Posterior cingulate gyrus (tissue), 11 donors: ENCODE measurements at places on chromosomes 6 and 20.

DNA sequence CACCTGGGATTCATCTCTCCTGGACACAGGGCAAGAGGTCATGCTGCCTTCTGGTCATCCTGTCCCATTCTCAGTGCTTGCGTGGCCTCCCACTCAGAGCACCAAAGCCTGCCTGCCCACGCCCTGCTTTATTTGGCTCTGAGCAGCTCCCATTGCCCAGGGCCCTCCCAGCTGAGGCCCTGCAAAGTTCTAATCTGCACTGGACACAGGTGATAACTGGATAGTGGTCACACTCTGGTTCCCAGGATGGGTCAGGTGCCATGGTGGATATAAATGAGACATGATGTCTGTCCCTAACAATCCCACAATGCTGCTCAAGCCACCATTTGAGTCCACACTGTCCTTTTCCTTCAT, 39.5 kb downstream of the CPXM1 start:
- DNase-seq: no peak

- DNase-seq: no peak
Observed at GRCh38 chr6:13098006-13098405, 230.3 kb downstream of the TBC1D7 start.

- peak; percentile 32 for DNase-seq
Observed at GRCh38 chr20:50724851-50725723, 6.3 kb upstream of the PARD6B start.

DNA sequence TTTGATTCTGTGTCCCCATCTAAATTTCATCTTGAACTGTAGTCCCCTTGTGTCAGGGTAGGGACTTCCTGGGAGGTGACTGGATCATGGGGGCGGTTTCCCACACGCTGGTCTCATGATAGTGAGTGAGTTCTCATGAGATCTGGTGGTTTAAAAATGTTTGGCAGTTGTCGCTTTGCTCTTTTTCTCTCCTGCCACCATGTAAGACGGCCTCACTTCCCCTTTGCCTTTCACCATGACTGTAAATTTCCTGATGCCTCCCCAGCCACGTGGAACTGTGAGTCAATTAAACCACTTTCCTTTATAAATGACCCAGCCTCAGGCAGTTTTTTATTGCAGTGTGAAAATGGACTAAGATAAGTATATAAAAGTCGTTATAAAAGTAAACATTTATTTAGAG, 80.5 kb upstream of the SGK1 start:
- no peak for DNase-seq

GRCh38 chr6:139108378-139108777, 26.5 kb upstream of the HECA start:
- DNase-seq: peak; percentile 88

DNA sequence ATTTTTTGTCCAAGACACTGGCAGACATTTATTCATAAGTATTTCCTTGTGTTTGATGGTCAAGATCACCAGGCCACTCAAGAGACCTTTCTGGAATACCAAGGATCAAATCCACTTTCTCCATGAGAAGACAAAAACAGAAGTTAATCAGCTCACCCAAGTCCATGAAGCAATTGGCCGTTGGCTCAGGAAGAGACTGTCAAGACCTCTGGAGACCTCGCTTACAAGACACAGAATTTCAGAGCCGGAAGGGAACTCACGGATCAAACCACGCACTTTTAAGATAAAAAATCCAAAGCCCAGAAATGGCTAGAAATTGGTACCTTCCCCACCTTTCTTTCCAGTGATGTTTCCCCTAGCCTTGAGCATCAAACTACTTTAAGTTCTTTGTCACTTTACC, 3.3 kb downstream of the TRERF1 start:
- no peak for DNase-seq

- peak; percentile 38 for DNase-seq
Observed at GRCh38 chr6:37050045-37050853, 44.8 kb downstream of the FGD2 start.

GRCh38 chr20:45269754-45270270, 15.4 kb upstream of the SLPI start:
- no peak for DNase-seq

DNA sequence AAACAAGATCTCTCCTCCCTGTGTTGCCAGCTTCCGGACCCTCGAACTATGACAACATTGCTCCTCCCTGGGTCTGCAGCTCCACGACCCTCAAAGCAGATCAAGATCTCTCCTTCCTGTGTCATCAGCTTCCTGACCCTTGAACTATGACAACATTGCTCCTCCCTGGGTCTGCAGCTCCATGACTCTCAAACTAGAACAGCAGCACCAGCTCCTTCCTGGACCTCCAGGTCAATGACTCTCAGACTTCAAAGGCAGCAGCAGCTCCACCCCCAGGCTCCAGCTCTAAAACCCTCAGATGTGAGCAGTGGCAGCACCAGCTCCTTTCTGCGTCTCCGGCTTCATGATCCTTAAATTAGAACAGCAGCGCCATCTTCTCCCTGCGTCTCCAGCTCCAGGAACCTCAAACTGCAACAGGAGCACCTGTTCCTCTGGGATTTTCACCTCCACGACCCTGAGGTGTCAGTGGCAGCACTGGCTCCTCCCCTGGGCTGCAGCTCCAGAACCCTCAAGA, 341.0 kb upstream of the SULF2 start:
- DNase-seq: no peak

- DNase-seq: no peak
Observed at GRCh38 chr6:134517868-134518267, 200.0 kb upstream of the SGK1 start.

DNA sequence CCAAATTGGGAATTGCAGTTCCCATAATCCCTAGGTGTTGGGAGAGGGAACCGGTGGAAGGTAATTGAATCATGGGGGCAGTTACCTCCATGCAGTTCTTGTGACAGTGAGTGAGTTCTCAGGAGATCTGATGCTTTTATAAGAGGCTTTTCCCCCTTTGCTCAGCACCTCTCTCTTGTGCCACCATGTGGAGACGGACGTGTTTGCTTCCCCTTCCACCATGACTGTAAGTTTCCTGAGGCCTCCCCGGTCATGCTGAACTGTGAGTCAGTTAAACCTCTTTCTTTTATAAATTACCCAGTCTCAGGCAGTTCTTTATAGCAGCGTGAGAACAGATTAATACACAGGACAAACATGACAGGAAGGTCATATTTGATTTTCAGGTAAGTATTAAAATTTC, 25.3 kb upstream of the HECA start:
- DNase-seq: no peak

- no peak for DNase-seq
Observed at GRCh38 chr6:142218446-142218845, 71.4 kb downstream of the VTA1 start.

GRCh38 chr6:38713812-38714211, 1.3 kb upstream of the DNAH8 start:
- no peak for DNase-seq

DNA sequence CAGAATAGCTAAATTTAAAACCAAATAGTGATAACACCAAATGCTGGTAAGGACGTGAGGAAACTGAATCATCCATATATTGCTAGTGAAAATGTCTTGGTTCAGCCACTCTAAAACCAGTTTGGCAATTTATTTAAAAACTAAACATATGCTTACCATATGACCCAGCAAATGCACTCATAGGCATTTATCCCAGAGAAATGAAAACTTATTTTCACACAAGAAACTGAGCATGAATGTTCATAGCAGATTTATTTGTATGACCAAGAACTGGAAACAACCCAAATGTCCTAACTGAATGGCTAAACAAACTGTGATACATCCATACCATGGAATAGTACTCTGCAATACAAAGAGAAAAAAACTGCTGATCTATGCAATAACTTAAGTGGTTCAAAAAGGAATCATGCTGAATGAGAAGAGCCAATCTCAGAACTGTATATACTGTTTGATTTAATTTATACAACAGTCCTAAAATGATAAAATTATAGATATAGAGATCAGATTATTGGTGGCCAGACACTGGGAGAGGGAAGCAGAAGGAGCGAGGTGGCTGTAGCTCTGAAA, 115.6 kb upstream of the ADGRF1 start:
- DNase-seq: no peak

DNA sequence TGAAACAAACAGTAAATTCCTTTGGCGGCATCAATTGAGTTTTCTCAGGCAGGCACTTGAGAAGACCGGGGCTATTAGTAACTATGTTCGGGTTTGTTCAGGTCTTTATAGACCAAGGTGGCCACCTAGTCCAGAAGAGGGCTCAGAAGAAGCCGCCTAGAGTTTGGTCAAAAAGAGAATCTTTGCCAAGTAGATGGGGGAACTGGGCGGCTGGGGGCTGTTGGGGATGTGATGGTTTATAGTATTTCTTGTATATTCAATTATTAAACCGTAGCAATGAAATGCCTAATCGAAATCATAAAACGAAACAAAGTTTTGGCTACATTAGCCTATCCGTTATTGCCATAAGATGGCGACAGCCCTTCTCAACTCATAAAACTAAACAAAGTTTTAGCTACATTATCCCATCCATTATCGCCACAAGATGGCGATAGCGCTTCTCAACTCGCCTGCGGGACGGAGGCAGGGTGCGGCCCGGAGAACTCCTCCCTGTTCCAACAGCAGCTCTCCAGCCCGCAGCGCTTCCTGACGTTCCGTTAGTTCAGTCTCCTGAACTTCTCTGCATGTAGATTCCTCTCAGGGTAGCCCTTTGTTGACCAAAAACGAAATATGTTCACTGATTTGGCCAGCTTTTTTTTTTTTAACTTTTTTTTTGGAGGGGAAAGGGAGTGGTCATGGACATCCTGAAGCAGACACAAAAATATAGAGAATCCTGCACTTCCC, 120.5 kb upstream of the PRSS16 start:
- DNase-seq: peak; percentile 73

DNA sequence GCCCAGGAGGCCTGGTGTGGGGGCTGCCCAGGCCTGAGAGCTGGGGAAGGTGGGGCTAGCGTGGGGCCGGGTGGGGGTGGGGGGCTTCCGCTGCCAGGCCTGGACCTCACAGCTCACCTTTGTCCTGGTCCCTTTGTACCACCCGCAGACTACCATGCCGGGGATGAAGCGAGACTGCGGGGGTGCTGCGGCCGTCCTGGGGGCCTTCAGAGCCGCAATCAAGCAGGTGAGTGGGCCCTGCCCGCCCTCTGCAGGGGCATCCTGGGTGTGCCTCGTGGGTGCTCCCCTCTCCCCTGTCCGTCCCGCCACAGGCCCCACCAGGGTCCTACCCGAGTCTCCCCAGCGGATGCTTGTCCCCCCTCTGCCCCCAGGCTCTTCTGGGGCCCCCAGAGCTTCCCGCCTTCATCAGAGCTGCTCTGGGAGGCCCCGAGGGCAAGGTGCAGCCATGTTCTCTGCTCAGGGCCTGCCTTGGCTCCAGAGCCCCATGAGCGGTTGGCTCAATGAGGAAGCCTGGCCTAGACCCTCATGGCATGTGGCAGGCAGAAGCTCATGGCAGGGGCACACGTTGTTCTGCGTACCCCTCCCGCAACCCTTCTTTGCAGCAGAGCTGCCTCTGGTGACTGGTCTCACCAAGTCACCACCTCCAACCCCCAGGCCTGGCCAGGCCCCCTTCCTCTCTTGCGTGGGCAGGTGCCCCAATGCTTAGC, 14.5 kb downstream of the NPEPL1 start:
- no peak for DNase-seq

GRCh38 chr6:151240036-151240685, 394 bp downstream of the AKAP12 start:
- peak; percentile 92 for DNase-seq
